Pons (tissue), 1 donor: ENCODE measurements at places on chromosomes 5 and 9.

DNA sequence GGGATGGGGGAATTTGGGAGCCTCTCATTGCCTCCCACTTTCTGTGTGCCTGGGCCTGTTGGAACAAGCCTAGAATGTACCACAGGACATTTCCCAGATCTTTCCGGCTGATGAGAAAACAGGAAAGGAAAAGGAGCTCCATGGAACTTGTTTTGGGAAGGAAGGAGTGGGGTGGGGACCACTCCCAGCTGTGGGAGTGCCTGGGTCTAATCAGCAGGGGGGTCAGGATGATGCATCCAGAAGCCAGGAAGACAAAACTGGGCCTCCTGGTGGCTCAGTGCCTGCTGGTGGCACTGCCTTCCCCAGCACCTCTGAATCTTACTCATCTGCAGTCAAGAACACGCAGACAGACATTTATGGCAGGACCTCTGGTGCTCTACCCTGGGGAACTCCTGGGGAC, 2.8 kb downstream of the SMIM33 start:
- no peak for DNase-seq

DNA sequence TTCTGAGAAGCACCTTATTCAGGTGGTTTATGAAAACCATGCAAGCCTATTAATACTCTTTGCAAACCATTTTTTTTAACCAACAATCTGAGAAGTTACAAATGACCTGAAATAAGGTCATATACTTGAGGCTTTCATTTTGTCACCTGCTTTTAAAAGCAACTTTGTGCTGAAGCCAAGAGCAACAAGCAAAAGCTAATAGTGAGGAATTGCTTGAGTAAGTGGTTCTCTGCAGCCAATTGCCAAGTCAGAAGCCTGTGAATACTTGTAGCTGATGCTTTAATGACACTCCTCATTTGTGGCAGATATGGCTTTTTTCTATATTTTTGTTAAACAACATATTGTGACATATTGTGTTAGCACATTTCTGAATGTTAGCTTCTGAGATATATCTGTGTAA, 126.7 kb upstream of the ZNF608 start:
- DNase-seq: no peak

GRCh38 chr5:128491291-128491690, 46.8 kb downstream of the FBN2 start:
- no peak for DNase-seq

DNA sequence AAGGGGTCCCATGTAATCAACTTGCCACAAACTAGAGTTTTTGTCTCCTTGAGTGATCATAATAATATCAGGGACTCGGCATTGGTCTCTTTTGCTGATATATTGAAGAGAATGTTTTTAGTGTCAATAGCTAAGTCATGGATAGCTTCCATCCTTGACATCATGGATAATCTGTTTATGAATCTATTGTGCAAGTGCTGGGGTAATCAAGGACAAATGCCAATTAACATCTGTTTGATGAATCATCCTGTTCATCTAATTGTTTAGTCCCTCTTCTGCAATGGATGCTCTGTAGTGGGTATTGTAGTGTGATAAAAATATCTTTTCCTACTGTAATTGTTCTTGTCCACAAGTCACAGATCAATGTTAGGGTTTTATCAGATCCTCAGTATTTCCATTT, 607.5 kb upstream of the SEMA6A start:
- DNase-seq: peak; percentile 78

DNA sequence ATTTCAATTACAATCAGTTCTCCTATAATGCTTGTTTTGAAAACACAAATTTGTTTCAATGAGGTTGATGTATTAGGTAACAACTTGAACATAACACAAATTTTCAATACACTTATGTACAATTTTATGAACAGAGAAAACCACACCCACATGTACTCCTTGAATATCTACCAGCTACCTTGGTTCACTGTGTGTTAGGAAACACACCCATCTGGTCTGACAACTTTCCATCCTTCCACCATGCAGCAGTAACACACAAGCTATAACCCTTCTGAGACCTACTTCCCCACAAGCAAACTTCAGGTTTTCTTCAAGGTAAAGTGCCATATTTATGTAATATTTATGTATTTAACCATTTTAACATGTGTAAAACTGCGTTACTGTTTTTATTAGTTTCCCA, 36.4 kb upstream of the UBQLN1 start:
- DNase-seq: no peak

- DNase-seq: no peak
Observed at GRCh38 chr9:93916358-93916757, 38.8 kb downstream of the BARX1 start.

GRCh38 chr5:149666212-149666852, 63.8 kb upstream of the PPARGC1B start:
- DNase-seq: no peak

GRCh38 chr9:37035648-37036370, 1.7 kb upstream of the PAX5 start:
- DNase-seq: no peak

DNA sequence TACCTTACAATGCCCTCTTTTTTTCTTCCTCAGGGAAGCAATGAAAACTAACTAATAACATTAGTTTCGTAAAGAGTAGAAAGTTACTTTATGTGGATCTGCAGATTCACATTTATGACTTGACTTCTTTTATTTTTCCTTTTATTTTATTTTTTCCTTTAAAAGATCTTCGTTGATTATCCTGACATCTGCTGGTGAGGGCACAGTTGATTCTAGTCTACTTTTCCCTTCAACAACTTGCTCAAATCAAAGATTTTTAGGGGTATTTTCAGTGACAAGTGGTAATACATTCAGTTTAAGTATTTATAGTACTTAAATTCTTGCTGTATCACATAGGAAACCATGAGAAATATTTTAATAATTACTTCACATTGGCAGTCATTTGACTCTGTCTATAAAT, 4.9 kb downstream of the EDIL3 start:
- peak; percentile 58 for DNase-seq

DNA sequence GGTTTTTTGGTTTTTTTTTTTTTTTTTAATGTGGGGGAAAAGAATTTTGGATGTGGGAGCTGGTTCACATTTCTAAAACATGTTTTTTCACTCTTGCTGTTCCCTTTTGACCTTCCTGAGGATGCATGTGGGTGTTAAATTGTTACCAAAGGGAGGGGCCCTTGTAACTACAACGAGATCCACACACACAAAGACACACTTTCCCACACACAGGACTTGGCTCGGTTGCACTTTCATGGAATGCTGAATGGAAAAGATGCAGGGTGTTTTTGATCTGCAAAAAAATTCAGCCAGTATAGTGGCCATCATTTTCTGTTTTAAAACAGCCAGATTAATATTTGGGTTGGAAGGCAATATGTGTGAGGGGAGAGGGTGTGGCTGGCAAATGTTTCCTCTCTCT, 576.9 kb downstream of the EBF1 start:
- DNase-seq: no peak

DNA sequence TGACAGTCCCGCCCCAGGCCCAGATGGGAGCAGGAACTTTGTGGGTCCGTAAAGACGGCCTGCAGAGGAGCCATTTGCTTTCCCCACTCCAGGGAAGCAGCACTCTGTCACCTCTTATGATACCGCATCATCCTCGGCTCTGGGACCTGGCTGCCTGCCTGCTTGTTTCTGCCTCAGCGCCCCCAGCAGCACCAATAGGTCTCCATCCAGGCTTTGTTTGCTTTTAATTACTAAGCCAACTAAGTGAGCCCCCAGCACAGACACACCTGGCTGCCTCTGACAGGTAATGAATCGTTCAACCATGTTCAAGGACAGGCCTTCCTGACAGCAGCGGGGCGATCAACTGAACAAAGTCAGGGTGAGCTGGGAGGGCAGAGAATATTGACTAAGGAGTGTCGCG, 141.4 kb downstream of the C5orf15 start:
- no peak for DNase-seq

DNA sequence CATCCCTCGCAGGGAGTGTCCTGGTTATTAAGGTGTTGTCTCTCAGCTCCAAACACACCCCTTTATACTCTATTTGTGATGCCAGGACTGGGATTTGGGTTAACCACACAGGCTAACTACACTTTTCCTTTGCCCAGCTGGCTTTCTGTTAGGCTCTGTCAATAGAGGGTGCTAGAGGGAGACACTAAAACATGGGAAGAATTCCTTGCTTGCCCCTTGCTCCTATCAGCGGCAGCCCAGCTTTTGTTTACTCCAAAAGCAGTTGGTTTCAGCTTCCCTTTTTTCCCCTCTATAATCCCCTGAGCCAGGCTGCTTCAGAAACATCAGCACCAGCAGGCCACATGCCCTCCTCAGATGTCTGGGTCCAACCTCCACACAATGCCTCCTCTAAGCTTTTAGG, 297.1 kb downstream of the KCTD16 start:
- DNase-seq: peak; percentile 62
